Hindlimb muscle (tissue), 1 donor: ENCODE measurements at places on chromosomes 2 and 18.

DNA sequence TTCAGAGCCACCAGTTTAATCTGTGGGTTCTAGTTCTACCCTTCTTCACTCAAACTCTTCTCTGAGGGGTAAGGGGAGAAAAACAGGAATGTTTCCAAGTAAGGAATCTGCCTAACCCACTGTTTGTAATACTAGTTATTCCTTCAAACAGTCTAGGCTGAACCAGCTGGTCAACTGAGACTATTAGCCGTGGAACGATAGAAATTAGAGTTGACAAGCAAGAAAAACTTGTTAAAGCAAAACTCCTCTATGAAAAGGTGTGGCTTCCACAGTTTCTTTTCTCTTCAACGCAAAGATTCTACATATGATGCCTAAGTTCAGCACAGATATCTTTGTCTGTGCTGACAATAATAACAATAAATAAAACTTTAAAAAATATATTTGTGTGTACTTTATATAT is 11.5 kb downstream of the PAIP2B start:
- DNase-seq: no peak

- no peak for DNase-seq
Observed at GRCh38 chr18:9905401-9905922, 8.4 kb upstream of the VAPA start.

DNA sequence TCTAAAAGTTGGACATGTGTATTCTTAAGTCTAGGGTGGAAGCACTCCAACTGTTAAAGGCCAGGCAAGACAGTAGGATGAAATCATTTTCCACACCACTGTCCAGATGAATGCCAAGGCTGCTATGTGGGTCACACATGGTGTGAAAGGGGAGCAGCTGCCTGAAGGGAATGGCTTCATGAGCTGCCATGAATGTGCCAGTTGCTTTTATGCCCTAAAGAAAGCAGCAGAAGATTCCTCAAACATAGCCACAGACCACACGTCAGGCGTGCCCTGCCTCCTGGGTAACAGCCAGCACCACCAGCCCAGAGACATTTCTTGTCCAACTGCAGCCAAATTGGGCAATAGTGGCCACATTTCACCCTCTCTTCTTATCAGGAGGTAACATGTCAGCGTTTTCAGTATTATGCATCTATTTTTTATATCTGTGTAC is 130.2 kb downstream of the MTCL1 start:
- peak; percentile 27 for DNase-seq

- DNase-seq: no peak
Observed at GRCh38 chr18:63808125-63808524, 32.9 kb downstream of the SERPINB7 start.

GRCh38 chr2:195579776-195580555 is 77.1 kb upstream of the SLC39A10 start:
- DNase-seq: no peak

DNA sequence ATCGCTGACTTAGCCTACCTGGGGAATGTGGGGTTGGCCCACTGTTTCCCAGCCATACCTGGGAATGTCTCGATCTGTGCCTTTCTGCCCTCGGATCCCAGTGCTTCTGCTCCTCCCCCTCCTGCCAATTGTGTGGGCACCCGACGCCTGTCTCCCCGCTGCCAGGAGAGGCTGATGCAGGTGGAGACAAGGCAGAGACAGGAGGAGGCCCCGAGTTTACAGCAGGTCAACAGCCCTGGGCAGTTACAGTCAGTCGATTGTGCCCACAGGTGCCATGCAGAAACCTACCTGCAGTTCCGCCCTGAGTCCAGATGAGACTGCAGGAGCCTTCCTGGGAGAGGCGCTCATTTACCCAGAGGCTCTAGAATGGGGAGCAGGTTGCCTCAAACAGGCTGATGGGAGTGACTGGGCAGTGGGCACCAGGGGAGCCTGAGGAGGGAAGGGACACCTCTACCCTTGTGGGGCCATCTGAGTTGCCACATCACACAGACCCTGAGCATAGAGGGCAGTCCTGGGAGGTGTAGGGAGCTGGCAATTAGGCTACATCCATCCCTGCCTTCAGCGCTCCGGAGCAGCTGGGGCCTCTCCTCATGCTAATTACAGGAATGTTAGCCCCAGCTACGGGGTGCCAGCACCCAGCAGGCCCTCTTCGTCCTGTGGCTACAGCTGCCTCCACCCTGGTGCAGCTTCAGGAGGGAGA is 300.1 kb downstream of the NDUFA10 start:
- DNase-seq: no peak

DNA sequence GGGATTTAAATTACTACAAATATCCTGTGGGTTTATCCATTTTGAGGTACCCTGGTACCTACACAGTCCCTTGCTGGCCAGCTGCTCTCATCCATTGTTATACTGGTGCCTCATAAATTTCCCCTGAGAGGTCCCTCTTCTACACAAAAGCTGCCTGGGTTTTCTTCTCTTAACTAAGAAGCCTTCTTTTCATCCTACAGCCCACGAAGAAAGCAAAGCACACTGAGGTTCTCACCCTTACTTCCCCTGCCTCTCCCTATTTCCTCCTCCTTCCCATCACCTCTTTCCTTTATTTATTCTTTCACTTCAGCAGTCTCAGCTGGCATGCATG is 154.9 kb downstream of the CSRNP3 start:
- DNase-seq: no peak

DNA sequence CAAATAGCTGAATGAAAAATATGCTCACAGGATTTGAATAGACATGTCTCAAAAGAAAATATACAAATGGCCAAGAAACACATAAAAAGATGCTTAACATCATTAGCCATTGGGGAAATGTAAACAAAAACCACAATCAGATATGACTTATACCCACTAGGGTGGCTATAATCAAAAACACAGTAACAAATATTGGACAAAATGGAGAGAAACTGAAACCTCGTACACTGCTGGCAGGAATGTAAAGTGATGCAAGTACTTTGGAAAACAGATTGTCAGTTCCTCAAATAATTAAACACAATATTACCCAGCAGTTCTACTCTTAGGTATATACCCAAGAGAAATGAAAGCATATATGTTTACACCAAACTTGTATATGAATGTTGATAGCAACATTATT is 213.0 kb downstream of the PHLPP1 start:
- DNase-seq: no peak

DNA sequence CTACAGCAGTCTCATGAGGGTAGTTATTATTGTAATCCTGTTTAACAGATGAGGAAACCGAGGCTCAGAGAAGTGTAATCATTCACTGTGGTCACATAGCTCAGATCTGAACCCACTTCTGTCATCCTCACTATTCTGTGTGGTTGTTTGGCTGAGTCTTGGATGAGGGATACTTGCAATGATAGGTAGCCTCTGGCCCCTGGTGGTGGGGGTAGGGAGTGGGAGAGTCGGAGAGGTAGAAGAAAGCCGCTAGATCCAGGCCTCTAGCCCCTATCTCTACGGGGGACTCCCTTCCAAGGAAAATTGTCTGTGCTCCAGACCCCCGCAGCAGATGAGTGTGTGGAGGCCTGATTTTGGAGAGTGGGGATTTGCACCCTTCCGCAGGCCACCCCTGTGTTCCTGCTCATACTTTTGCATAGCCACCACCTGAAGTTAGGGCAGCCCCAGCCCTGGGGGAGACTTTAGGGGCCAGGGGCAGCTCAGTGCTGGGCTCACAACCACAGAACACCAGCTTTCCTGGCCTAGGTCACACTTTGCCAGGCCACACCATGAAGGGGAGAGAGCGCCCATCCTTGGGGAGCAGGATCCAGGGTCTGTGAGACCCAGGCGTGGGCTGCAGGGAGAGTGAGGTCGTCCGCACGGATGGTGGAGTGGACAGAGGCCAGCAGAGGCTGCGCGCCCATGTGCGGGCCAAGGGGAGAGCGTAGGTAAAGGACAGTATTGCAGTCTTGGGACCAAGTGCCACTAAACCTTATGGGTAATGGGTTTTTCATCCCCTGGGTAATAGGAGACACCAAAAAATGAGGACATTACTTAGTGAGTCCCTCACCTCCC is 148.2 kb downstream of the GLI2 start:
- DNase-seq: no peak

- no peak for DNase-seq
Observed at GRCh38 chr2:73749314-73749713, 12.2 kb upstream of the TPRKB start.

DNA sequence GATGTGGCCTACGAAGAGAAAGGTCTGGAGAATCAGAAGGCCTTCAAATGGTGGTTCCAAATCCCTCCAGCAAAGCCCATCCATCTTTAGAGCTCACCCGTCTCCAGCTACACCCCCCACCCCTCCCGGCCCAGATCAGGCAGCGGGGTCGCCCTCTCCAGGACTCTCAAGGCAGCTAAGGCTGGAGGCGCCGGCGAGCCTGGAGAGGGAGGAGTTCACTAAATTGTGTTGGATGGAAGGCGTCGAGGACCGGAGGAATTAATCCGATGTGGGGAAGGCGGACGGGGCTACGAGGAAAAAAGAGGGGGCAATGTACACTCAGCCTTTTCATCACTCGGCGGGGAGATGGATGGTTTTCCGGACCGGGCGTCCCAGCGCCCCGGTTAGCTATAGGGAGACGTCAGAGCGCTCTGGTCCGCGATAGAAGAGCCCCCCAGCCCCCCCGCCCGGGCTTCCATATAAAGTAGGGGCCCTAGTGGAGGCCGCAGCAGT is at the start of gene GRP:
GRP (plus strand) TSS at position 487 of the 492 bp plus-strand sequence. CDS start 108 bp downstream, outside the sequence.
- DNase-seq: no peak

- no peak for DNase-seq
Observed at GRCh38 chr2:158339513-158339912, 117.0 kb downstream of the CCDC148 start.

DNA sequence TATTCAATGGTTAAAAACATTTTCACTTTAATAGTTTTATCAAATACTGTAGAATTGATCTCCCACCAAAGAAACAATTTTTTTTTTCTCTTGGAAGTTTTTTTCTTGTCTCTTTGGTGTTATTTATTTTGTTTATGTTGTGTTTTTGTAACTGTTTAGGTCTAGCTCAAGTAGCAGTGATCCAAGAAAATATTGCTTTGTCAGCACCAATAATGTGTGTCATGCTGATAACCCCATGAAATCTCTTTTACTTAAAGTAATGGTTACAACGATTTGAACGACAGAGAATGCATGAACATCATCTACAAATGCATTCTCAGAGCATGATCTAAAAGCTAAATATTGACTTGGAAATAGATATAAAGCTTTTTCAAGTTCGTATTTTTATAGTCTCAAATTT is 122.9 kb downstream of the DOK6 start:
- no peak for DNase-seq

- no peak for DNase-seq
Observed at GRCh38 chr18:76712511-76713140, 109.7 kb upstream of the ZNF236 start.
